ENCODE measurements at places on chromosomes 3 and 15.

GRCh38 chr3:109242187-109242523 lies 74.2 kb downstream of the DPPA2 start:
- DNase-seq = no peak

DNA sequence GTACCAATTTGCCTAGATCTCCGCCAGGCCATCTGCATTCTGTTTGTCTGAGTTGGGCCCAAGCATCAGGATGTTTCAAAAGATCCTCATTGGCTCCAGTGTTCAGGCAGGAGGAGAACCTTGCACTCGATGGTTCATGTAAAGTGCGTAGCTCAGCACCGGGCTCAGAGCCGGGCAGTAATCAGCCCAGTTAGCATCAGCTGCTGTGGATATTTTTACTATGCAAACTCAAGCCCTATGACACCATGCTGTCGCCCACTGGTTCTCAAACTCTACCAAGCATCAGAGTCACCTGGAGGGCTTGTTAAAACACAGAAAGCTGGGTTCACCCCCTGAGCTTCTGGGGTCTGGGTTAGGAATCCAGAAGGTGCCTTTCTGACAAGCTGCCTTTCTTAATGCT lies 310.8 kb downstream of the SHQ1 start:
- no peak for DNase-seq

DNA sequence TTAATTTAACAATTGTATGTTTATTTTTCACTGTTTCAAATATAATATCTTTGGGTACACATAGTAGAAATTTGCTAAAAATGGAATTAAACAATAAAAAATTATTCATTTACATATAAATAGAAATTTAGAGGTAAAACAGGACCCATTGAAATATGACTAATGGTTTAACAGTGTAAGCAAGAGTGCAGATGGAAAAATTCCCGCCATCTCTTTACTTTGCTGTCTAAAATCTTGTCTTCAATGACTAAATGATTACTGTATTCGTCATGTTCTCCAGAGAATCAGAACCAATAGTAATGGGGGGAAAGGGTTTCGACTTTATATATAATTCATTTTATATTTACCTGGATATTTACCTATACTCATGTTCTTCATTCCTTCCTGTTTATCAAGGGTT lies 163.1 kb downstream of the IL1RAP start:
- DNase-seq = no peak

- no peak for DNase-seq
Observed at GRCh38 chr15:29887721-29888120, 65.5 kb upstream of the TJP1 start.

GRCh38 chr3:15500107-15500724 lies 21.3 kb downstream of the COLQ start:
- no peak for DNase-seq

DNA sequence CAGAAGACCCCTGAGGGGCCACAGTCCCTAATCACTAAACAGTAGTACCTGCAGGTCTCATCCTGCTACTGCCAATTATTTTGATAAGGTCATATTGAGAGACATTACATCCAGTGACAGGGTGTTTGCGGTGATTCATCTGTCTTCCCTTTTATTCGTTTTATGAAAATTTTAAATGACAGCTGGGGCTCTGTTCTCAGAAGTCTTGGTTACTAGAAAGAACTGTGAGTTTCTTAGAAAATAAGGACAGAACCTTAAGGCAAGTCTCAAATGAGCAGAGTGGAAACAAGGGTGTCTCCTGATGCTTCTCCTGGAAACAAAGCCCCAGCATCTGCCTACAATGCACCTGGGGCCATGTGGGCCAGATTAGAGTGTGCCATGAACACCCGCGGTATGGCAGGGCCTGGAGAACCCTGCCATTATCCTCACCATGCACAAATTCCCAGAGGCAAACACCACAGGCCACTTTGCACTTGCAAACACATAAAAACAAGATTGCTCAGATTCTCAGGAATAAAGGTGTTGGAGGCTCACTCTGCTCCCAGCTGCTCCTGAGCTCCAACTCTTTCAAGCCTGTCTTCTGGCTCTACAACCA lies 66.3 kb upstream of the IQSEC1 start:
- DNase-seq = no peak

DNA sequence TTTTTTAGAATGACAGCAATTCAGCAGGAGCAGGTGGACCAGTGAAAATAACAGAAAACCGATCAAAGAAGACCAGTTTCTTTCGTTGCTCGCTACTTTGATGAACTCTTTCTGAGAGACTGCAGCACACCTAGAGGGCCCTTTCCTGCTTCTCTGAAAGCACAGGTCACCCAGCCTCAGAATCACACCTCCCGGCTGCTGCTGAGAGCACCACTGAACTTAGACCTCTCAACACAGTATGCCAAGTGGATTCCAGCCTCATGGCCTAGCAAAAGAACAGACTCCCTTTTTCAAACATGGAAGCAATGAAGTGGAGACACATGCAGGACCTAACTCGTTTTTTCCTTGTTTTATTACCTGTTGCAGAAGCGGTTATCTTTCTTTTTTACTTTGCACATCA lies 13.9 kb upstream of the APH1B start:
- DNase-seq = no peak

- no peak for DNase-seq
Observed at GRCh38 chr15:36831904-36832287, 252.5 kb downstream of the CDIN1 start.

GRCh38 chr3:27978440-27978839 lies 256.3 kb upstream of the EOMES start:
- no peak for DNase-seq

GRCh38 chr15:93088981-93089726 lies at the start of gene RGMA:
RGMA (minus strand) TSS chr15:93089211; CDS start chr15:93088932, 279 bp downstream.
- DNase-seq = no peak

DNA sequence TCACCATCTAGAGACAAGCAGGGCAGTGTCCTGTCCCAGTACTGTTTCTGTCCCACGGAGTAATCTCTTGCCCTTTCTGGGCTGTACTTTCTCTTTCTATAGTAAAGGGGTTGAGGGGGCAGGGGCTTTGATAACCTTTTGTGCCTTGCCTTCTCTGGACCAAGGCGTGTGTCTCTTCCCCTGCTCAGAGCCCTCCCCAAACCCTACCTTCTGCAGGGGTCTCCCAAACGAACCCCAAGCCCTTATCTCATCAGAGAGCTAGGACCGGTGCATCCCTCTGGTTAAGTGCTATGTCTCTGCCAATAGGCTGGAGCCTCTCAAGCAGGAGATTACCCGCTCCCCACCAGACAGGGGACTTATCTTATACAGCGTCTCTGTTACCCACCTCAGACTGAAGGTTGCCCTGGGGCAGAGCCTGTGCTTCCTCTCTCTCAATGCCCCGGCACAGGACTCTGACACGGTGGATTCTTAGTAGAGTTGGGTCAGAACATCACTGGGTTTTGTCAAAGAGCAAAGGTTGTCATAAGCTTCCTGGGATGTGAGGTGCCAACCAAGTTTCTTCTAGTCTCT lies 2.9 kb downstream of the PLEKHO2 start:
- DNase-seq = no peak

- DNase-seq = no peak
Observed at GRCh38 chr15:85007741-85008397, 26.2 kb downstream of the PDE8A start.

DNA sequence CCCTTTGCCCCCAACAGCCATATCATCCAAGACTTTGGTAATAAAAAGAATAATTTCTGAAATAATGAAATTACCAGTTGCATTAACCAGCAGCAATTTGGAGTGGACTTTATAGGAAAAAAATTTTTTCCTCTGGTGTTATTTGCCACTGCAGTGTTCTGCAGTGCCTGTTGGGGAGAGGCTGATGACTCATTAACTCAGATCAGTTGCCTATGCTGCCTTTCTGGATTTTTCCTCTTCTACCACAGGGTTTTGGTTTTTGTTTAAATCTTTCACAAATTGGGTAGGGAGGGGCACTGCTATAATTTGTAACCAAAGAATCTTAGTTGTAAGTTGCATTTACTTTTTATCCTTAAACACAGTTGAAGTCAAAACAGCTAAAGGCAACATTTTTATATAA lies 22.7 kb downstream of the ATP6V1A start:
- no peak for DNase-seq

GRCh38 chr3:116809208-116809607 lies 99.6 kb downstream of the TUSC7 start:
- DNase-seq = no peak

DNA sequence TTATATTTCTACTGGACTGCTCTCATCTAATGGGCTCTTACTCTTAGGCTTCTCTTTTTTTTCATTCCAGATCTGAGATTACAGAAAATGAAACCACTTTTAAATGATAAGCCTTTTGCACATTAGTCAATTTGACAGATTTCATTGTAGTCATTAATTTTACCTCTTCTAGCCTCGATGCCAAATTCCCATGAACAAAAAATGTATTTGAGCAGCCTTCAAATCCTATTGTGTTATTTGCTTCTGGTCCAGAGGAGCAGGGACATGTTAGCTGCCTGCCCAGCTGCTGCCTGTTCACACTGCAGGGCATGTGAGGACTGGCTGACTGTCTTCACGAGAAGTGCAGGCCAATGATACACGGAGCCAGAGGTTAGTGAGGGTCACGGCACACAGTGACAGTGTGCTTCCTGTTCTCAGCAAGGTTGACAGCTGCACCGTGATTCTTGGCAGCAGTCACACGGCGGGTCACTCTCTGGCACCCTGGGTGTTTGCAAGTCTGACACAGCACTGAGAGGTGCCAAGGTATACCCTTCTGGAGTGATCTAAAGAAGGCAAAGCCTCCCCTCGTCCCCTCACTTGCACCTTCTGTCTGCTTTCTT lies 40.8 kb downstream of the KAT2B start:
- DNase-seq = no peak

DNA sequence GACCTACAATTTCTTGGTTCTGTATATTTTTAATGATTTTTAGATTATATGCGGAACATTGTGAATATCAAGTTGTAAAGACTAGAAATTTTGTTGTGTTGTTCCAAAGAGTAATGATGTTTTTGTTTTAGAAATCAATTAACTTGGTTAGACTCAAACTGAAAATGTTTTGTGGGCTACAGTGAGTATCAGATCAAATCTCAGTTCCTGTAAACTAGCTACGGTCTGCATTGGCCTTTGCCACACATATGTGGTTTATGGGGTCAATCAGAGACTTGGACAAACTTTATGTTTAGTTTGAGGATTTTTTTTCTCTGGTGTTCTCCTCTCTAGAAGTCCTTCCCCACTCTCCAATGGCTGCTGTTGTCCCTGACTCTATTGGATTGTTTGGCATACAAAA lies 308.0 kb upstream of the THRB start:
- no peak for DNase-seq

DNA sequence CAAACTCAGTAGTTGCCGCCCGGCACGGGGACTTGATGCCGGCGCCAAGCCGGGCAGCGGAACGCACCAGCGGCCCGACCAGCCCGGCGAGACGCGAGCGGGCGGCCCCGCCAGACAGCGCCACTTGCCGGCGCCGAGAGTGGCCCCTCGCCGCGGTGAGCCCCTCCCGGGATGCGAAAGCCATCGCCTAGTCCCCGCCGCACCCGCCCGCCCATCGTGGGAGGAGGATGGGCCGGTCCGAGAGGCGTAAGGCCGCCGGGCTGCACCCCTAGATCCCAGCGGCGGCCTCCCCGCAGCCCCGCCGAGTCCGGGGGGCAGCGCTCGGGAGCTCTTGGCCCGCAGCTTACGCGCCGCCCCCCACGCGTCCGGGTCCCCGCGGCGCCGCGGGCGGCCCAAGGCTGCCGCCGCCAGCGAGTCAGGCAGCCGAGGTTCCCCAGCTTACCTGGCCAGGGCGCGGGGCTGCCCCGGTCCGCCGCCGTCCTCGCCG lies 609 bp downstream of the GOLGA8A start:
- DNase-seq = no peak

DNA sequence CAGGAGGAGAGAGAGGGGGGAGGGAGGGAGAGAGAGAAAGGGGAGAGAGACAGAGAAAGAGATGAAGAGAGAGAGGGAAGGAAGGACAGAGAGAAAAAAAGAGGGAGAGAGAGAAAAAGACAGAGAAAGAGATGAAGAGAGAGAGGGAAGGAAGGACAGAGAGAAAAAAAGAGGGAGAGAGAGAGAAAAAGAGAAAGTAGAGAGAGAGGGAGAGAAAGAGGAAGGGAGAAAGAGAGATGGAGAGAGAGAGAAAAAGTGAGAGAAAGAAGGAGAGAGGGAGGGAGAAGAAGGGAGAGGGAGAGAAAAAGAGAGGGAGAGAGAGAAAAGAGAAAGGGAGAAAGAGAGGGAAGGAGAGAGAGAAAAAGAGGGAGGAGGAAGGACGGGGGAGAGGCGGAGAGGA lies 204.2 kb downstream of the SV2B start:
- no peak for DNase-seq

DNA sequence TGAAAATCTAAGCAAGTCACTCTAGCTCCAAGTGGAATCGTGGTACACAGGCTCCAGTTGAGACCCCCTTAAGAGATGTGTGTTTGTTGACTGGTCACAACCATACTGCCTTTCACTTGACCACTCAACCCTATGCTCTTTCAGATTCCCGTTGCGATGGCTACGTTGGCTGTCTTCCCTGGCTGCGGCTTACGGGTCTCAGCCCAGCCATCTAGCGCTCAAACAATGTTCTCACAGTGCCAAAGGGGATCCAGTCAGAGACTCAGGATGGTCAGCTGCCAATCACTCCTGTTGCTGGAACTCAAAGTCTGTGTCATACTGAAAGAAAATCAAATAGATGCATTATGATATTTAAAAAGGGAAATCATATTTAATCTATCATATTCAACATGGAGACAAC lies 237.6 kb downstream of the ITPR1 start:
- DNase-seq = no peak

- no peak for DNase-seq
Observed at GRCh38 chr15:87739081-87739480, 517.5 kb downstream of the NTRK3 start.

GRCh38 chr15:33093222-33093621 lies 101.3 kb downstream of the FMN1 start:
- no peak for DNase-seq

GRCh38 chr3:58341376-58341775 lies 8.7 kb downstream of the PXK start:
- DNase-seq = no peak

- DNase-seq = no peak
Observed at GRCh38 chr3:151367448-151367847, 17.1 kb downstream of the P2RY12 start.

DNA sequence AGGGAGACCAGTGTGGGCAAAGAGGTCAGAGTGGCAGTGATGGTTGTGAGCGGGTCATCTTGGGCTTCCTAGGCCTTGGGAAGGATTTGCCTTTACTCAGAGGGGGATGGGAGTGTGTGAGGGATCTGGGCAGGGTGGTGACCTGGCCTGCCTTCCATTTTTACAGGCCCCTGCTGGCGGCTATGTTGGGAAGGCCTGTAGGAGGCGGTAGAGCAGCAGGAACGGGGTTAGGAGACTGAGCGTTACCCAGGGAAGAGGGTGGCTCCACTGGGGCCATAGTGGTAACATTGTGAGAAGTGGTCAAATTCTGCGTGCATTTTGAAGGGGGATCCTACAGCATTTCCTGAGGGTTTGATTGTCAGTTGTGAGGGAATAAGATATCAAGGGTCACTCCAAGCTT lies 307.3 kb upstream of the CTDSPL start:
- DNase-seq = no peak

- DNase-seq = no peak
Observed at GRCh38 chr15:98923579-98923978, 84.0 kb downstream of the PGPEP1L start.

GRCh38 chr3:124014366-124014942 lies 22.5 kb upstream of the ROPN1 start:
- DNase-seq = no peak

GRCh38 chr15:93291380-93291779 lies 202.4 kb upstream of the RGMA start:
- DNase-seq = no peak

GRCh38 chr3:139555249-139555648 lies 15.7 kb upstream of the RBP1 start:
- no peak for DNase-seq

Measured in PC-9 (cell line).